RWPE1 (cell line): ENCODE measurements at places on chromosomes 2 and 18.

DNA sequence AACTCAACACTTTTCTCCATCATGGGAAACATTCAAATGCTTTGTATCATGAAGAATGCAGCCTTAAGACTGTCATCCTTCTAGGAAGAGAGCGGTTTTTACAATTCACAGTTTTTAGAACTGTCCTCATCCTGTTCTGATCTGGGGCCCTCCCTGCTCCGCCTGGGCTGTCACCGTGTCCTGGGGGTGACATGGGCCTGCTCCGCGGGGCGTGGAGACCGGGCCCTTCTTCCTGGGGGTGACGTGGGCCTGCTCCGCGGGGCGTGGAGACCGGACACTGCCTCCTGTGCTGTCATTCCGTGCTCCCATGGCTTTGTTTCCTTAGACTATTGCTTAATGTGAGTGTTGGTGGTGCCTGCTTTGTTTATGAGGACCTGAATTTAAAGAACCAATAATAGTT, 122.8 kb downstream of the TMEM18 start:
- DNase-seq, result no peak

GRCh38 chr18:10367836-10368235, 86.6 kb upstream of the APCDD1 start:
- no peak for DNase-seq

DNA sequence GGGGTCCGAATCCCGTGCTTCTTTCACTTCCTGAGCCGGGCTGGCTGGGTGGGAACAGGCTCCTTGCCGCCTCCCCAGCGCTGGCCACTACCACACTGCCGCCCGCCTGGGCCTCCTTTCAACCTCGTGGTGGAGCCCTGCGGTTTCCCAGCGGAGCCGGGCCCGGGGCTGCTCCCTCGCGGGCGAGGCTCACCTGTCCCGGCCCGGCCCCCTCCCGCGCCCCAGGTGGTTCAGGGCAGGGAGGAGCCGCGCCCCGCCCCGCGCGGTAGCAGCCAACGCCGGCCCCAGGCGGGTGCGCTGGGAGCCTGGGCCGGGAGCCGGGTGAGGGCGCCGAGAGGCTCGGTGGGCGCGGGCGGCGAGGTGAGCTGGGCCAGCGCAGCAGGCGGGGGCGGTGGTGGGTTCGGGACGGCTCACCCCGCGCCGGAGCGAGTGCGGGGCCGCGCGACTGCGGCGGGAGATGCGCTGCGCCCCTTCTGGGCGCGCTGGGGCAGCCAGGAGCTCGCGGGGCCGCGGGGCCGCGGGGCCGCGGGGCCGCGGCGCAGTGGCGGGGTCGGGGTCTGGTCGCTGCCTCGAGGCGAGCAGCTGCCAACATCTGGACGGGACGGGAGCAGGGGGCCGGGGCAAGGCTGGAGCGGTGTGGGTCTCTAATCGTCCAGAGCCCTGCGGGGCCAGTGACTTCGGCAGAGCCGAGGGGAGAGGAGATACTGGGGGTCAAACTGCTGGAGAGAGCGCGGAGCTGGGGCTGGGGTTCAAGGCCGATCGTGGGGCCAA, at the start of gene LYPD6B:
TSS of gene LYPD6B (plus strand) at position 258 of the 771 bp plus-strand sequence. CDS start 92,250 bp downstream, outside the sequence.
- DNase-seq, result peak; percentile 64

GRCh38 chr2:84801811-84802210, 79.1 kb downstream of the TRABD2A start:
- no peak for DNase-seq

DNA sequence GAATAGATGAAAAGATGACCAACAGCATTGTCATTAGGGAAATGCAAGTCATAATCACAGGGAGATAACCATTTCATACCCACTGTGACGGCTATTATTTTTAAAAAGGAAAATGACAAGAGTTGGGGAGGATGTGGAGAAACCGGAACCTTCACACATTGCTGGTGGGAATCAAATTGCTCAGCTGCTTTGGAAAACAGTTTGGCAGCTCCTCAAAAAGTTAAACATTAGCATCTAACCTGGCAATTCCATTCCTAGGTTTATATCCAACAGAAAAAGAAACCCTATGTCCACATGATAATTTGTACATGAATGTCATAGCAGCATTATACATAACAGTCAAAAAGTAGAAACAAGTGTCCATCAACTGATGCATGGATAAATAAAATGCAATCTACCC, 58.2 kb downstream of the KCNG3 start:
- DNase-seq, result no peak

GRCh38 chr2:129112181-129112580, 793.5 kb upstream of the HS6ST1 start:
- no peak for DNase-seq

DNA sequence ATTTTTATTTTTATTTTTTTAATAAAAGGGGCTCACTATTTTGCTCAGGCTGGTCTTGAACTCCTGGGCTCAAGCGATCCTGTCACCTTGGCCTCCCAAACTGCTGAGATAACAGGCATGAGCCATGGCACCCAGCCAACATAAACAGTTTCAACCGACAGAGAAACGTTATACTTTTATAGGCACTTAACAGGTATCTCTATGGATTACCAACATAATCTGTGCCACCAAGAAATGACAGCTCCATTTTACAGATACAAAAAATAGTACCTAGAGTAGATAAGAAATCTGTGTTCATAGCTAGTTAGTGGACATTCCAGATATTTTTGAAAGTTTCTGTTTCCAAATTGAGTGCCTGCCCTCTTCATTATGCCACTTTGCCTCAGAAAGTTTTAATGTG, 1316.7 kb downstream of the LRP1B start:
- no peak for DNase-seq

DNA sequence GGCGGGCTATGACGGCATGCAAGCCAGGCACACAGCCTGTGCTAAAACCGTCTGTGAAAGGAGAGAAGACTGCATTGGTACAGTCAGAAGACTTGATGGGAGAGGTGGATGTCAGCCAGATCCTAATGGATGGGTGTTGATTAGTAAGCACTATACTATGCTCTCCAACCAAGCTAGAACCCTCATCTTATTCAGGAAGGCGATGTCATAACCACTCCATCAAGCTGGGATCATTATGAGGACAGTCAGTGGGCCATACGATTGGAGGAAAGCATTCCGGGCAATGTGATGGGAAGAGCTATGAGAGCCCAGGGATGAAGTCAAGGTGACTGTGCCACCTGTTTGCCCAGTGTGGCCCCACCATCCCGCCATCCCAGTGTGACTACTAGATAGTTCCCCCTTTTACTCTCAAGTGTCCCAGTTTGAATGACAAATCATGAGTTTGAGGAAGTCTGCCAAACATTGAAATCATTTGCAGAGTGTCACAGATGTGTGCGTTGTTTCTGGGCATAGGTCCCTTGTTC, 66.4 kb downstream of the MRPS9 start:
- peak; percentile 38 for DNase-seq

GRCh38 chr2:69316550-69316949, 70.5 kb downstream of the GFPT1 start:
- DNase-seq, result no peak

GRCh38 chr2:220015576-220015975, 388.1 kb downstream of the SLC4A3 start:
- no peak for DNase-seq

GRCh38 chr2:176130957-176131847, 1.7 kb downstream of the HOXD8 start:
- DNase-seq, result no peak

DNA sequence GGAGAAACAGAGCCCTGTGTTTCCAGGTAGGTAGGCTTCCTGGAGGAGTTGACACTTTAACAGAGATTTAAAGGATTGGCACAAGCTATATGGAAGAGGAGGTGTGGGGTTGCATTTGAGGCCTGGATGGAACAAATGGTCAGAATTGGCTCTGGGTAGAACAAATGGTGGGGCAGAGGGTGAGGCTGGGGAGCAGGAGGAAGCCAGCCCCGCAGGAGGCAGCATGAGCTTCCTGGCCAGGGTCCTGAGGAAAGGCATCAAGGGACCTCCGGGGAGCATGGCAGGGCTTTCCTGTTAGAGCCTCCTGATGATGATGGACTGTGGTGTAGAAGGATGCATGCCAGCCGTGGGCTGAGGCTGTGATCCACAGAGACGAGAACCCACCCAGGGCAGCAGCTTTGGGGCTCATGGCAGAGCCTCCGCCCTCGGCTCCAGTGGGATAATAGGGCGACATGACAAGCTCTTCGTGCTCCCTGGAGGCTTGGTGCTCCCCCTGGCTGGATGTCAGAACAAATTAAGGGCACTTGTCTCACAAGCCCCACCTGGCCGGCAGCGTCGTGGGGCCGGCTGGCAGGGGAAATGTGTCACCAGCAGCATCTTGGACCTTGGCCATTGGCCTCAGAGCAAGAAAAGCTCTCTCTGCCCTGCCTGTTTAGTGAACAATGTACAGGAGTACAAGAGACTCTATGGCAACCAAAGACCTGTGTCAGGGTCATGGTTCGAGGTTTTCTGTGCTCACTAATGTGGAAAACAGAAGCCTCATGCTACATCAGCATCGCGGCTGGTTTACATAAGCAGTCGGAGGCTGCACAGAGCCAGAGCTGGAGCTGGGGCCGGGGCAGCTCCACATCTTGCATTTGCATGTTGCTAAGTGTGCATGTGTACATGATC, 153.5 kb downstream of the MYCN start:
- no peak for DNase-seq

GRCh38 chr2:2254206-2254605, 76.9 kb downstream of the MYT1L start:
- DNase-seq, result no peak

GRCh38 chr2:22487541-22487940, 897.4 kb upstream of the KLHL29 start:
- no peak for DNase-seq

DNA sequence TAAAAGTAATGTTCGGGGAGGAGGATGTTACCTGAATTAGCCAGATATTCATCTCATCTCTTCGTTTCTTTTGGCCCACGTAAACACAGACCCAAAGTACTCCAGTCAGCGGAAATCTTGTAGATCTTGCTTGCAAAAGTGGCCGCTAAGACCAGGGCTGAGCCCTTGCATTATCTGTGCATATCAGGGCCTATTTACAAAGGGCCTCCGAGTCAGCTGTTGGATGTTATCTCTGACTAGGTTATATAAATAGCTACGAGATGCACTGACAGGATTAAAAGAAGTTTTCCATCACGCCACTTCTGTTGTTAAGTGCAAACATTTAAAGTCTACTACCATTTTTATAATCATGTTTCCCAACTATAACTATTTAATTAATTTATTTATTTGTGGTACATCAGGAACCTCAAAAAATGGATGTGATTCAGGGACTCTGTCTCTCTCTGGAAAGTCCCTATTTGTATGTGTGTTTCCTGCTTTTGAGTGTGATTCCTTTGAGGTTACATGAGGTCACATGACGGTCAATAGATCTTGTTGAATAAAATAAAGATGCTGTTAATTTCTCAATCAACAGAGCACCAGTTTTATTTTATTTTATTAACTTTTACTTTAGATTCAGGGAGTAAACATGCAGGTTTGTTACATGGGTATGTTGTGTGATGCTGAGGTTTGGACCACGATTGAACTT, 46.8 kb upstream of the MBOAT2 start:
- DNase-seq, result no peak

- no peak for DNase-seq
Observed at GRCh38 chr2:12313445-12314126, 403.1 kb upstream of the TRIB2 start.

- DNase-seq, result no peak
Observed at GRCh38 chr18:43668866-43669265, 391.6 kb upstream of the SYT4 start.

GRCh38 chr2:201127570-201127969, 11.6 kb downstream of the CFLAR start:
- no peak for DNase-seq

- DNase-seq, result no peak
Observed at GRCh38 chr2:128477026-128477820, 158.6 kb upstream of the HS6ST1 start.
